Tracheal epithelial cell (primary cell): ENCODE measurements at places on chromosomes 11 and 22. TPM values are rescaled to one million over a fixed set of nuclear protein-coding genes. Genes with fewer than 3 reads are reported as not detected.

Gene MOGAT2
- not detected in 2 replicates for total RNA-seq

Gene TPH1
- total RNA-seq, result under 0.01 TPM in 2 replicates

Gene SYCE3
- total RNA-seq, result not detected in 2 replicates

Gene FREY1
- 0.48 and 2.6 TPM in 2 replicates for total RNA-seq

Gene GSTT2B
- total RNA-seq, result 1.9 and 3.0 TPM in 2 replicates

Gene MS4A12
- not detected in 2 replicates for total RNA-seq

Gene GPHA2
- not detected in 2 replicates for total RNA-seq

Gene CDC45
- total RNA-seq, result 1.1 and 3.9 TPM in 2 replicates

Gene C11orf91
- not detected in 2 replicates for total RNA-seq

Gene RTN4R
- 4.9 and 6.5 TPM in 2 replicates for total RNA-seq

Gene C11orf86
- not detected in 2 replicates for total RNA-seq

Gene VPREB1
- not detected in 2 replicates for total RNA-seq

Gene APOA5
- not detected in 2 replicates for total RNA-seq

Gene HBB
- not detected in 2 replicates for total RNA-seq

Gene CENATAC
- total RNA-seq, result 10.7 and 13.5 TPM in 2 replicates

Gene SULT4A1
- 0.24 TPM in 1 of 2 replicates, not detected in the other for total RNA-seq

Gene CHRM1
- not detected in 2 replicates for total RNA-seq

Gene TPST2
- total RNA-seq, result 25.8 and 47.5 TPM in 2 replicates

Gene HORMAD2
- not detected in 2 replicates for total RNA-seq

Gene CRYBB3
- not detected in 2 replicates for total RNA-seq

Gene OR51B4
- not detected in 2 replicates for total RNA-seq

Gene NRXN2
- not detected in 2 replicates for total RNA-seq

Gene TBX1
- 10.1 and 13.4 TPM in 2 replicates for total RNA-seq

Gene RAC2
- total RNA-seq, result 16.6 and 18.1 TPM in 2 replicates

Gene SLC15A3
- 0.85 and 2.9 TPM in 2 replicates for total RNA-seq

Gene NPTXR
- total RNA-seq, result 0.48 TPM in 1 of 2 replicates, not detected in the other

Gene OR51M1
- not detected in 2 replicates for total RNA-seq

Gene C11orf16
- total RNA-seq, result not detected in 2 replicates

Gene KCNK7
- total RNA-seq, result 0.48 and 3.2 TPM in 2 replicates

Gene MS4A6A
- total RNA-seq, result not detected in 2 replicates

Gene IRAG1
- 0.24 TPM in 1 of 2 replicates, not detected in the other for total RNA-seq
